Stimulated activated CD8-positive, alpha-beta memory T cell treated with anti-CD3 and anti-CD28 coated beads, Interleukin-12 subunit alpha, Interleukin-12 subunit beta, amount 100 ng/mL, for 4 hours (primary cell): ENCODE measurements at places on chromosomes 3 and 15.

- no peak for DNase-seq
Observed at GRCh38 chr3:45858809-45859543, 17.1 kb upstream of the LZTFL1 start.

- no peak for DNase-seq
Observed at GRCh38 chr3:158221426-158221825, 111.5 kb downstream of the RSRC1 start.

DNA sequence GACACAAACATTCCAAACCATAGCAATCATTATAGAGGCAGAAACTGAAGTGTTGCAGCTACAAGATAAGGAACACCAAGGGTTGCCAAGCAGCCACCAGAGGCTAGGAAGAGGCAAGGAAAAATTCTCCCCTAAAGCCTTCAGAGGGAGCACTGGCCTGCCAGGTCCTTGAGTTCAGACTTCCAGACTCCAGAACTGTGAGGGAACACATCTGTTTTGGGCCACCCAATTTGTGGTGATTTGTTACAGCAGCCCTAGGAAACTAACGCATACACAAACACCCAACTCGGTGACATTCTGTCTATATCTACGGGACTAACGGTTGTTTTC, 54.6 kb downstream of the MB21D2 start:
- no peak for DNase-seq

DNA sequence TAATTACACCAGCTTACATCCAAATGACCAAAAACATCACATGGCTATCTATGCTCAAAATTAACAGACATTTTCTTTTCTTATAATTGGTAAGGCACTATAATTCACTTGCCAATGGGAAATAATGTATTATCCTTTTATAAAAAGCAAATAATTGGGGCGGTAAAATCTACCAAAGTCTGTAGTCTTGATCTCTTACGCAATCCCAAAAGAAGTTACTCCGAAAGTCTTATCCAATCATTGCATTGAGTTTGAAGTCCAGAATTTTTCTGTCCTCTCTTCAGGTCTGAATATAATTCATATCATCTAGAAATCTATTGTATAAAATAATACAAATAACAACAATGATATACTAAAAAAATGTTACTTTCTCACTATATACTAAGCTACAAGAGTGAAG, 273.3 kb upstream of the CADM2 start:
- DNase-seq = no peak

GRCh38 chr3:46952813-46953212, 23.7 kb downstream of the CCDC12 start:
- no peak for DNase-seq

DNA sequence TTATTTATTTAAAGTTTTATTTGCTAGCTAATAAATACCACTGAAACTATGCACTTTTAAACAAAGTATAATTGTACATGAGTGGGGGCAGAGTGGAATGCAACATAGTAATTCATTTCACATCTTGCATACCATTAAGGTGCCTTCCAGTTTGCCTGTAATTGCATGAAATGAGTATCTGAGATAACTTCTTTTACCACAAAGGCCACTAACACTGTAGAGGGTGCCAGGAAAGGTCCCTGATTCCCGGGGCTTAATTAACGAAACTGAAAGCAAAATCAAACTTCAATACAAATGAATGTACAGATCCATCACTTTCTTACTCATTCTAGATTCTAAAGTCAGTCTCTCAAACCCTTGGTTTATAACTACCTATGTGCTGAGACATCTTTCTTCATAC, 2.1 kb downstream of the CD47 start:
- no peak for DNase-seq

DNA sequence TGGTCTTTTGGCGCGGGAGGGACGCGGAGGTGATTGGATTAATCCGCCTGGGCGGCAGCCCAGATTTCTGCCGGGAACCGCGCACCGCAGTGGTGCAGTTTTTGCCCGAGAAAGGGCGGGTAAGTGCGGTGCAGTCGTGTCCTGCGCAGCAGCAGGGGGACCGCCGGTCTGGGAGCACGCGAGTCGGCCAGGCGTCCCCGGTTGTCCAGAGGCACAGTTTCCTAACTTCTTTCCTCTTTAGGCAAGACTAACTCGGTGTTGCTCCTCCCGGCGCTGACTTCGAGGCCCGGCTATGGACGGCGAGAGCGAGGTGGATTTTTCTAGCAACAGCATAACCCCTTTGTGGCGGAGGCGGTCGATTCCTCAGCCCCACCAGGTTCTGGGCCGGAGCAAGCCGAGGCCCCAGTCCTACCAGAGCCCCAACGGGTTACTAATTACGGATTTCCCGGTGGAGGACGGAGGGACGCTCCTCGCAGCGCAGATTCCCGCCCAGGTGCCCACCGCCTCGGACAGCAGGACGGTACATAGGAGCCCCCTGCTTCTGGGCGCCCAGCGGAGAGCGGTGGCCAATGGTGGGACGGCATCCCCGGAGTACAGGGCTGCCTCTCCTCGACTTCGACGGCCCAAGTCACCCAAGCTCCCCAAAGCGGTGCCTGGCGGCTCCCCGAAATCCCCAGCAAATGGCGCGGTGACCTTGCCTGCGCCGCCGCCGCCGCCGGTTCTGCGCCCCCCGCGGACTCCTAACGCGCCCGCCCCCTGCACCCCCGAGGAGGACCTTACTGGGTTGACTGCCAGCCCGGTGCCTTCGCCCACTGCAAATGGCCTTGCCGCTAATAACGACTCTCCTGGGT, 736 bp downstream of the ARHGEF26 start:
- DNase-seq = no peak

- DNase-seq = no peak
Observed at GRCh38 chr3:9291821-9292410, 42.5 kb upstream of the SRGAP3 start.

- no peak for DNase-seq
Observed at GRCh38 chr3:48832684-48833083, 15.0 kb downstream of the PRKAR2A start.
